ENCODE measurements at places on chromosomes 13 and 19.

GRCh38 chr19:41302624-41303351 lies 7.2 kb upstream of the CCDC97 start:
- DNase-seq = no peak

GRCh38 chr19:39411081-39411831 lies 1.2 kb upstream of the PLEKHG2 start:
- peak; percentile 53 for DNase-seq

- DNase-seq = no peak
Measured at GRCh38 chr13:101623470-101624209, 171.2 kb downstream of the ITGBL1 start.

DNA sequence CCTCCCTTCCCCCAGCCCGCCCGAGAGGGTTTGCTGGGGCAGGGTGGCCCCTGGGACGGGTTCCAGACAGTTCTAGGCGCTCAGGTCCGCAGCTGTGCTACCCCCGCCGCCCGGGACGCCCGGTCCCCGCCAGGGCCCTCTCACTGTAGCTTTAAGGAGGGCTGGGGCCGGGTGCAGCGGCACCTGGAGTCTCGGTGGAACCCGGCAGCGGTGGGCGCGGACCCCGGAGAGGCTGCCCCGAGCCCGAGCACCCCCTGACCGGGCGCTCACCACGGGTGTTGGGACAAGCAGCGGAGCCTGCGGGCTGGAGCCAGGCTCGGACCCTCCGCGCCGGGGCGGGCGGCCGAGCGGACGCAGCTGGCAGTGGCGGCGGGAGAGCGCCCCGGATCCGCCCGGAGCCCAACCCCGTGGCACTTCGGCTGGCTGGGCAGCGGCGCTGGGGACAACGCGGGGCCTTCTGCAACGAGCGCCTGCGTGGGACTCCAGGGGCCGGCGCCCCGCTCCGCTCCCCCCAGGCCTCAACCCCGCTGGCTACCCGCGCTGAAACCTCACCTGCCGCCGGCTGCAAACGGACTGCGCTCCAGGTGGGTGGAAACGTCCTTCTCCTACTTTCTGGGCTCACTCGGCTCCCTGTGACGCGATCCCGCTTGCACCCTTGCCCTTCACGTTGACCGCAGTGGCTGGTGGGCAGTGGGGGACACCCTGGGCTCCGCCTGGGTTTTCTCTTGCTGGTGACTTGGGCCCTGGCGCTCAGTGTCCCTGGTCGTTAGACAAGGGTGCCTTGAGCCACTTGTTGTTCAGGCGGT lies 81.1 kb downstream of the ZNF429 start:
- DNase-seq = peak; percentile 19

DNA sequence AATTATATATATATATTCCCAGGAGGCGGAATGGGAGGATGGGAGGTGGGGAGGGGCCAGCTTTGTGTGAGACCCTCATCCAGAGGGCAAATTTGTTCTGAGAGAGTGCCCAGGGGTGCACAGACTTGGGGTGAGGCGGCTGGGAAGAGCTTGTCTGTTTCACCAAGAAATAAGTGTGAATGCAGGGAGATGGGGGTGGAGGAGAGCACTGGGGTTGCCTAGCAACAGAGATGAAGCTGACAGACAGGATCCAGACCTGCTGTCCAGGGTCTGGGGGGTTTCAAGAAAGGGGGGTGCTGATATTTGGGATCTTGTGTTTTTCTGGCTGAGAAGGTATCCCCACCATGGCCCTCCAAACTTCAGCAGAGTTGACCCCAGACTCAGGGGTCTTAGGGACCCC lies 18.6 kb upstream of the TNFAIP8L1 start:
- DNase-seq = no peak

DNA sequence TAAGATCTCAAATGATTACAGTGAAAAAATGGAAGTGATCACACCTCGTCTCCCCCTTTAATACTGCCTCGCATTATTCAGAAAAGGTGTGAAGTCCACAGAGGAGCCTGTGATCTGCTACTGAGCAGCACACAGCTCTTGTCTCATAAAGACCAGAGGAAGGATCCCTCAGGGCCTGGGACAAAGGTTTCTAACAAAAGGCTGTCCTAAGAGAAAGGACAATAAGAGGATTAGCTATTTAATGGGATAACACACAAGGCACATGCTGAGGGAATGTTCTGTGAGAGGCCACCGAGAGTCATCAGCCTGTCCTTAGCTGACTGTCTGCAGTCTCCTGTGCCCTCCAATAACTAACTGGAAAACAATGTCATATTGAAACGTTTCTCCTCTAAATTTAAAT lies 26.7 kb downstream of the EBPL start:
- no peak for DNase-seq

- peak; percentile 83 for DNase-seq
Measured at GRCh38 chr13:80716610-80717081, 375.7 kb upstream of the SPRY2 start.

GRCh38 chr13:101120007-101120406 lies 296.3 kb downstream of the NALCN start:
- no peak for DNase-seq

DNA sequence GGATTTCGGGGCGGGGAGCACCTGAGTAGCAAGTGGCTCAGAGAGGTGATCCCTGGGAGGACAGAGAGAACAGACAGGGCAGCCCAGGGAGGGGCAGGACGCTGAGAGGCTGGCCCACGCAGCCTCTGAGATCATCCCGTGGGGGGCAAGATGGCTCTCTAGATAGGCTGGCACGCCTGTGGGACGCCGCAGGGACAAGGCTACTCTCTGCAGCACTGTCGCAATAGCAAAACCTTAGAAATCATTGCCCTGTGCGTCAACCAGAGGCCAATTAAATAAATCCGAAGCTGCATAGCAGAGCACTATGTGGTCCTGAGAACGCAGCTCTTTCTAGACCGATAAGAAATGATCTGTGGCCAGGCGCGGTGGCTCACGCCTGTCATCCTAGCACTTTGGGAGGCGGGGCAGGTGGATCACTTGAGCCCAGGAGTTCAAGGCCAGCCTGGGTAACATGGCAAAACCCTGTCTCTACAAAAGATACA lies 5.1 kb downstream of the PEX11G start:
- DNase-seq = peak; percentile 59

DNA sequence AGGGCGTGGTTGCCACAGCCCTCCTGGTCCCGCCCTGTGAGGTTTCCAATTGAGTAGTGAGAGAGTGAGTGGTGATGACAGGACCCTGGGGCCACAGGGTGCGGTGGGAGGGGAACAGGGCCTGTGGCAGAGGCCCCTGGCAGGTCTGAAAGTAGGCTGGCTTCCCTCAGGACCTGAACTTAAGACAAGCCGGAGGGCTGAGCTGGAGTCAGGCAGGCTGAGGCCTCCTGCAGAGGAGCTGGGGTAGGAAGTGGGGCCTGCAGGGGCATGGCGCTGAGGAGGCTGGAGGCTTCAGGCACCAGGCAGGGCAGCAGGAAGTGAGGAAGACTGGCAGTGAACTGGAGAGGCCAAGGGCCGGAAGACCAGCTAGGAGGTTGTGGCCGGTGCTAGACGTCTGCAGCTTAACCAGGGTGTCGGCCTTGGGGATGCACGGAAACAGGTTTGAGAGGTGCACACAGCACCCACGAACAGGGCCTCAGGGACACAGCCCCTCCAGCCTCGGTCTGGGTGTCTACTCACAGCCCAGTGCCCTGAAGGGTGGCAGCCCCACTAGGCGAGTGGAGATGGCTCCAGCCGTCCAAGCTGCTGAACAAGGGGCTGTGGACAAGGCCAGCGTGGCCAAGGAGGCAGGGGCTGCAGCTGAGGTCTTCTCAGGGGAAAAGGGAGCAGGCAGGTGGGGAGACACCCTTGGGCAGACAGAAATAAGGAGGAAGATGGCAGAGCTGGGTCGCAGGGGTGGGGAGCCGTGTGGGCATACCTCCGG lies 17.8 kb downstream of the POP4 start:
- no peak for DNase-seq

DNA sequence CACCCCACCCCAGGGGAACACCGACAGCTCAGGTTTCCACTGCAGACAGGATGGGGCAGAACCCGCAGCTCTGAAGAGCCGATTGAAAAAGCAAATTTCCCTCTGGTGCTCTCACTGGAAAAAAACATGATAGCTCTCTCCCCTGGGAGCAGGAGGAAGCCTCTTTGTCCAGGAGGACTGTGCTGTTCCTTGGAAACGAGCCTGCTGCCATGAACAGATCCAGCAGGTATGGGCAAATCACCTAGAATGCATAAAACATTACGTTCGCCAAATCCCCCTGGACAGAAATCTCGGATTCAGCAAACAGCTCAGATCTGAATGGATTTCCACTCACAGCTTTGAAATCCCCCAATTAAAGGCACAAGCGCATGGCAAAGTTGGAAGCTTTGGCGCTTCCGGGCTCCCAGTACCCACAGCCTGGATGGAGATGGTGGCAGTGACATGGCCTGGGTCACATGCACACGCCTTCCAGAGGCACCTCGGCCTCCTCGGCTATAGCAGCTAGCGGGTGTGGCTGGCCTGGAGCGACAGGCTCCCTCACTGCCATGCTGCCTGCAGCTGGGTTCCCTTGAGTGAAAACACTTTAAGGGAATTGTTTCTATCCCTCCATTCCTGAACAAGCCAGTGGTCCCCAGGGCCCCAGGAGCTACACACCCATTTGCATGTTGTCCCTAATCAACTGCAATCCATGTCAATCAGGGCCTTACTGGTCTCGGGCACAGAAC lies 59.1 kb downstream of the CEBPG start:
- DNase-seq = peak; percentile 38

DNA sequence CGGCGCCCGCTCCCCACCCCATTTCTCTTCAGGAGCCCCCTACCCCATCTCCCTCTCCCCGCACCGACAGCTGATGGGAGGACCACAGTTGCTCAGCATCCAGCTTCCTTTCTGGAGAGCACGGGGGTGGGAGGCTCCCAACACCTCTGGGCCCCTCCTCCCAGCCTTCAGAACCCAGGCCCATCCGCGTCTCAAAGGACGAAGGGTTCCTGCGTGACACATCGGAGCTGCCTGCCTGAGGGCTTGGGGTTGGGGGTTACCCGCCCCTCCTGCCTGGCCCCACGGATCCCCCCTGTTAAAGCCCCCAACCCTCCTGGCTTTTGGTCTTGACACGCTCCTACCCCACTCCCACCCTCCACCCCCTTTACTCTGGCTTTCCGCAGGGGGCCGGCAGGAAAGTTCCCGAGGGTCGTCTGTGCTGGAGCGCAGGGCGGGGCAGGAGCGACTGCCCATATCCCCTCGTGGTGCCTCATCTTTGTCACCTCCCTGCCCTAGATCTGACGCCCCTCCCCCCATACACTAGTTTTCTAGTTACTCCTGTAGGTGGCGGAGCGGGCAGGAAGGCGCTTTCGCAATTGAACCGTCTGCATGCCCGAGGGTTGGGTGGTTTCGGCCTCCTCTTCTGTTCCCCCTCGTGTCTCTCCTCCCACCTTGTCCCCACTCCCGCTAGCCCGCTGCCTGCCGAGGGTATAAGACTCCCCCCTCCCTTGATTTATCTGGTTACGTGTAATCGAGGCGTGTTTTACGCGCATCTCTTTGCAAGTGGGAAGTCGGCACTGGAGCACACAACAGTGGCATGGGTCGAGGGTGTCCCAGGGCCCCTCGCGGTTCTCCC lies 924 bp downstream of the TRAPPC5 start:
- peak; percentile 39 for DNase-seq

GRCh38 chr13:99471221-99472121 lies 29.8 kb upstream of the TM9SF2 start:
- peak; percentile 31 for DNase-seq

DNA sequence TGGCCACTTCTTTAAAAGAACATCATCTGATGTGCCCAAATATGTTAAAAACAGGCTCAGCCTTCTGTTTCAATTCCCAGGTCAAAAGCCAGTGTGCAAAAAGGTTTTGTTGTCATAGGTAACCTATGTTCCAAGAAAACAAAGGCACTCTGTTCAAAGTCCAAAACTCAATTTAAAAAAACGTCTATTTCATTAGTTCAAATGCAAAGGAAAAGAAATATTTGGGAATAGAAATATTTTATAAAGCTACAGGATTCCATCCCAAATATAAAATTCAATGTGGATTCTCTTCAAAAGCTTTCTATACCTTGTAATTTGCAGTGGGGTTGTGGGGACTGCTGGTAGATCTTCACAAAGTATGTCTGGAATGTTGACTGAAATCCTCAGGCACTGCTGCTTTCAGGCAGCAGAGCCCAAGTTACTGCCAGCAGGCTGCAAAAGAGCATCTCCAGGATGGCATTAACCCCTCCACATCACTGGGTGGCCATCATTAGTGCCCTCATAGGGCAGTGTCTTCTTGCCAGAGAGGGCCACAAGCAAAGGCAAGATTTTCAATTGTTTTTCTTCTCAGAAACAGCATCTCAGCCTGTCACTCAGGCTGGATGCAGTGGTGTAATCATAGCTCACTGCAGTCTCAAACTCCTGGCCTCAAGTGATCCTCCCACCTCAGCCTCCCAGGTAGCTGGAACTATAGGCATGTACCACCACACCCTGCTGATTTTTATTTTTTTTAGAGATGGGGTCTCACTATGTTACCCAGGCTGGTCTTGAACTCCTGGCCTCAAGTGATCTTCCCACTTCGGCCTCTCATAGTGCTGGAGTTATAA lies 22.8 kb upstream of the STK24 start:
- no peak for DNase-seq

- DNase-seq = no peak
Measured at GRCh38 chr13:36518707-36519106, 86.4 kb downstream of the CCNA1 start.

DNA sequence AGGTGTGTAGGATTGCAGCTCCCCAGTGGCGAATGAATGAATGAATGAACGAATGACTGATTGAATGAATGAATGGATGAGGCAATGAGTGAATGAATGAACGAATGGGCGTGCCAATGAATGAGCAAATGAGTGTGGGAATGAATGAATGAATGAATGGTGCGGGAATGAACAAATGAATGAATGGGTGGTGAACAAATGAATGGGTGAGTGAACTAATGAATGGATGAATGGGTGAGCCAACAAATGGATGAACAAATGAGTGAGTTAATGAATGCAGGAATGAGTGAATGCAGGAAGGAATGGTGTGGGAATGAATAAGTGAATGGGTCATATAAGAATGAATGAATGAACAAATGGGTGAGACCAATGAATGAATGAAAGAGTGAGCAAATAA lies 14.7 kb downstream of the ANKRD24 start:
- no peak for DNase-seq

- DNase-seq = no peak
Measured at GRCh38 chr13:113483504-113484293, 6.8 kb downstream of the DCUN1D2 start.

DNA sequence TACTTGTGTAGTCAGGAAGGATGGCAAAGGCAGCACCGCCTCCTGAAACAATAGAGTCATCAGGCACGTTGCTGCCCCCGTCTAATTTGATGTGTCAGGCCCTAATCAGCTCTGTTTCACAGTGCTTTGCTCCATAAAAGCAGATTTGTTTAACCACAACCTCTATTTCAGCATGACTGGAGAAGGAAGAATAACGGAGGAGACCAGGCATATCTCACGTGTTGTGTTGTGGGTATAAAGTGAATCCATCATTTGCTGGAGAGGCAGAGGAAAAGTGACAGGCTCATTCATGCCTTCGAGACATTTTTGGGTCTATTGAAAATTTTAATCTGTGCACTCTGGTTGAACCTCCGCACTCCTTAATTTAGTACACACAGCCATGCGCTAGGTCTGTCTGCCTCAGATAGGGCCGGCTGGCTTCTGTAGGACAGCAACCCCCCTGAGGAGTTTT lies 940.4 kb upstream of the SLC10A2 start:
- DNase-seq = no peak

- no peak for DNase-seq
Measured at GRCh38 chr19:44758596-44758995, 10.1 kb downstream of the BCL3 start.

- no peak for DNase-seq
Measured at GRCh38 chr13:34078334-34078999, 260.5 kb downstream of the RFC3 start.

- DNase-seq = peak; percentile 72
Measured at GRCh38 chr19:55638864-55639359, 1.9 kb upstream of the ZNF580 start.

GRCh38 chr13:70896136-70896535 lies 787.9 kb upstream of the KLHL1 start:
- no peak for DNase-seq
